Esophagus mucosa (tissue), 1 donor: ENCODE measurements at places on chromosomes 7 and 10.

DNA sequence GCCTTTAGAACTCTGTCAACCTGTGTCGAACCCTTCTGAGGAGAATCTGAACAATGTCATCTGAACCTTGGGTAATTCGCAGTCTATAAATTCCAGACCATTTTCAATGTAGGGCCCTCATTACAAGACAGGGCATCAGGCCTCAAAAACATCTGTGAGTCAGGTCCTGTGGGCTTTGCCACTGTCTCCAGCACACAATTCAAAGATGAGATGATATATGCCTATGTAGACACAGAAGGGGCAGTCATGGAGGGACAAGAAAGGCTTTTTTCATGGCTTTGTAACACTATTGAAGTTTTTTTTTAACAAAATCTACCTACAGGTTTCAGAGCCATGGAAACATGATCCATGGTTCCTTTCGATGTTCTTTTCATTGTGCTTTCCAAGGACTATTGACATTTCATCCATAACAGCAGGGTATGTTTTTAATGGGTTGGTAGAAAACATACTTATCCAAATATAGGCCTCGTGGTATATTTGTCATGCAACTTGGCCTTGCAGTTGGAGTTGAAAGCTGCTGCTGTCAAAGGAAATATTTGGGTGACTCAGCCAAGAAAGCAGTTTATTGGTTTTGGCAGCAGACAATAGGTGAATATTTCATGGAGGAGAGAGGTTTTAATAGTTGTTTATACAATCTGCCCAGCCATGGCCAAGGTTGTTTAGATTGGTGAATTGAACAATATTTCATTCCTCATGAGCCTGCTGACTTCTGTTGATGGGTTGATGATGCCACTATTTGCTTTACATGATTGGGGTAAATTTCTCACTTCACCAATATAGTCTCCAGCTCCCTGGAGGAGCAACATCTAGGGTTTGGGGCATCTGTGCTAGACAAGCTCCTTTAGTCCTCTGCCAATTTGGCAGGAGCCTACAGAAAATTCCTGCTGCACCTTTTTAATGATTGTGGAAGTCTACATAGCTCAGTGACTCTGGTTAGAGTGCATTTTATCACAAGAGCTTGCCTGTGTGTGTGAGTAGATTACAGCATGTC, 158.4 kb upstream of the TMEM72 start:
- no peak for ATAC-seq

DNA sequence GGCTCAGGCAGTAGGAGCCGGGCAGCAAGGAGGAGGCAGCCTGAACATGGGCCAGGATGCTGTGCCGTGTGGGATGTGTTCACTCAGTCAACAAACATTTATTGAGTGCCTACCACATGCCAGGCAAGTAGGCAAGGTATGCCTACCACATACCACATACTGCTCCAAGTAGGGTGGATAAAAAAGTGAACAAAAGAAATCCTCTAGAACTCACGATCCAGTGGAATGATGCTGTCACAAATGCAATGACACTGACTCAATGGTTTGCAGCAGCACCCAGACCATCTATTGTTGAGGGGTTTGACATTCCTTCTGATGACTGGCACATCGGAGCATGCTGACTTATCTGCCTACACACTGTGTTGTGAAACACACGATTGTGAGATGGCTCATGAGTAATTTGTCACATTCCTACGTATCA, 413.5 kb downstream of the NRG3 start:
- no peak for ATAC-seq

GRCh38 chr7:125436220-125436619, 506.6 kb upstream of the POT1 start:
- no peak for ATAC-seq

DNA sequence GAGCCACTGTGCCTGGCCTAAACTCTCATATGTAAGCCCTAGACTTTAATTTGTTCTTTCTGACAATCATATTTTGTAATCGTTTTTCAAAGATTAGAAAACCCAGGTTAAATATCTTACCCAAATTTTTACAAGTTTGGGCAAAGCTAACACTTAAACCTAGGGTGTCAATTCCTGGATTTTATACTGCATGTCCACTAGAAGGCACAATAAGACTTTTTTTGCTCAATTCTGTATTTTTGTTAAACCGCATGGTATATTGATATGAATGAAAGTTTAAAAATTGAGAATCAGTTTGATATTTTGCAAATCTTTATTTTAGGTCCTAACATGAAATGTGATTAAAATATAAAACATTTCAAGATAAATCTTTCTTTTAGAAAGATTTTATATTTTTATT, 29.3 kb downstream of the DYNC2I1 start:
- no peak for ATAC-seq

- ATAC-seq: no peak
These were observed 47.9 kb upstream of the ITPRID1 start for GRCh38 chr7:31466036-31466435.

- ATAC-seq: no peak
These were observed 987.3 kb downstream of the GRID1 start for GRCh38 chr10:85379338-85379737.

DNA sequence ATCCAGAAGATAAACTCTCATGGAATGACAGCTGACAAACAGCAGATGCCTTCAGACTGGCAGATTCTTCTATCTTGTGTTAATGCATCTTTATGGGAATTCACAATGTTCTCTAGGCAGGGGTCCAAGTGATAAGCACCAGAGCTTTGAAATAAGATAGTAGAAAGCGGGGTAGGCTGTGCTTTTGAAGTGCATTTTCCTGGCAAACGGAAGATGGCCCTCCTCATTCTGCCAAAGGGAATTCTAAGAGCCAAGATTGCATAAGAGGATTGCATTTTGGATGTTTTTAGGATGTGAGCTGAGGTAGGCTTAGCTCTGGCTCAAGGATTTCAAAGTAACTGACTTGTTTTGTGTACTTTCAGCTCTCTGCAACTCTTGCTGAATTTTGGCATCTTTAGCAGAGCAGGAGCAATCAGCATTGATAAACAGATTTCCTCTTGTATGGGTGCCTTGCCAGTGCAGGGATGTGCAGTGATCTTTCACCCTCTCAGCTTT, 298.5 kb upstream of the KLF6 start:
- no peak for ATAC-seq

GRCh38 chr7:144158861-144159260, 24.4 kb upstream of the CTAGE4 start:
- no peak for ATAC-seq

- ATAC-seq: peak; percentile 78
These were observed 120.0 kb upstream of the SAMD8 start for GRCh38 chr10:74991435-74991834.

- ATAC-seq: peak; percentile 22
These were observed 21.0 kb downstream of the ZCCHC24 start for GRCh38 chr10:79424221-79425073.

DNA sequence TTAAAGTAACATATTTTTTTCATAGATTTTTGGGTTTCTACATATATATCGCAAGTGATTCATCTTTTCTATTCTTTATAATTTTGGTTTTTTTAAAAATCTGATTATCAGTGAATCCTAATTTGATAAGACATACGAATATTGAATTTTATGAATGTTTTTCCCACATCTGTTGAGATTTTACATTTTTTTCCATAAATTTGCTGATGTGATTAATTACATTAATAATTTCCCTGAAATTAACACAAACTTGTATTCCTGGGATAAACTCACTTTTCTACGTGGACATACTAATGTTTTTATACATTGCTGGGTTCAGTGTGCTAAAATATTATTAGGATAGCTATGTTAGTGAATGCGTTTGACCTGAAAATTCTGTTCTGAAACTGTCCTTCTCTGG, 26.1 kb downstream of the DMTF1 start:
- ATAC-seq: no peak

GRCh38 chr7:20438248-20438647, 107.5 kb downstream of the ITGB8 start:
- ATAC-seq: no peak

GRCh38 chr7:156635529-156636385, 4.8 kb upstream of the RNF32 start:
- no peak for ATAC-seq

GRCh38 chr10:15196021-15196834, 27.7 kb upstream of the NMT2 start:
- ATAC-seq: no peak

DNA sequence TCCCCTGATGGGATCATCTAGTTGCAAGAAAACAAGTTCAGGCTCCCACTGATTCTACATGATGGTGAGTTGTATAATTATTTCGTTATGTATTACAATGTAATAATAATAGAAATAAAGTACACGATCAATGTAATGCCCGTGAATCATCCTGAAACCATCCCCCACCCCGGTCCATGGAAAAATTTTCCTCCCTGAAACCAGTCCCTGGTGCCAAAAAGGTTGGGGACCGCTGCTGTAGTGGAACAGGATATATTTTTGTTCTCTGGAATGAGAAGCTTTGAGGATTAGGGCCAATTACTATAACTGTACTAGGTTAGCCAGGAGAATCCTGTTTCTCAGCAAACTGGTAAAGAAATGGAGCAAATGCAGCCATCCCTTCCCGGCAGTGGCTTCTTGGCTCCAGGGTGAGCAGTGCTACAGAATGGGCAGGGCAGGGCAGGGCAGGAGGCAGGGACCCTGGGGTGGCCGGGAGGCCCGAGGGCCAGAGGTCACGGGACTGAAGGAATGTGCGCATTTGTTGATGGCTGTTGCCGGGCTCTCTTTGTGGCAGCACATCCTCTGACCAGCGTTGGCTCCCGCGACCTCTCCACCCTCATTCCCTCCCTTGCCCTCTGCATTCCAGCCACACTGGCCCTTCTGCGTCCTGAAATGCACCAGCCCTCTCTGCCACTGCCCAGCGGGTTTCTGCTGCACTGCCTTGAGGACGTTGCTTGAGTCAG, 162.3 kb upstream of the NPS start:
- ATAC-seq: no peak

GRCh38 chr7:152577339-152577738, 98.6 kb downstream of the XRCC2 start:
- ATAC-seq: no peak

- peak; percentile 87 for ATAC-seq
These were observed 20.3 kb downstream of the NACAD start for GRCh38 chr7:45068236-45069023.

GRCh38 chr10:96612055-96612830, 25.4 kb upstream of the TM9SF3 start:
- no peak for ATAC-seq

GRCh38 chr10:76643511-76643911, 994.1 kb downstream of the KCNMA1 start:
- no peak for ATAC-seq

- ATAC-seq: no peak
These were observed 51.0 kb upstream of the TRIM8 start for GRCh38 chr10:102593074-102593803.

DNA sequence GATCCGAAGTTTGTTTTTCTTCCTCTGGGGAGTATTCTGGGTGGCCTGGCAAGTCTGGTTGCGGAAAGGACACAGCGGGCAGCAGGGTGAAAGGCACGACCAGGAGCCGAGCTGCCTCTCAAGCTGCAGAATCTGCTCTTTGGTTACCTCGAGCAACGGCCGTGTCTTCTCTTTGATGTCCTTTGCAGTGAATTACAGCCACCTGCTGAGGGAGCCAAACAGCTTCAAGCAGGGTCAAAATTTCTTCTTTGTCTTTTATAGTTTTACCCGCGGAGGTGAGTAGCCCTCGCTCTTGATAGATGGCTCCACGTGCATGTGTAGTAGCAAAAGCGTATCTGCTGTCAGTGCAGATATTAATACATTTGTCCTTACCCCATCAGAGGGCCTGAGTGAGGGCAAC, 177.3 kb upstream of the MBL2 start:
- ATAC-seq: no peak

DNA sequence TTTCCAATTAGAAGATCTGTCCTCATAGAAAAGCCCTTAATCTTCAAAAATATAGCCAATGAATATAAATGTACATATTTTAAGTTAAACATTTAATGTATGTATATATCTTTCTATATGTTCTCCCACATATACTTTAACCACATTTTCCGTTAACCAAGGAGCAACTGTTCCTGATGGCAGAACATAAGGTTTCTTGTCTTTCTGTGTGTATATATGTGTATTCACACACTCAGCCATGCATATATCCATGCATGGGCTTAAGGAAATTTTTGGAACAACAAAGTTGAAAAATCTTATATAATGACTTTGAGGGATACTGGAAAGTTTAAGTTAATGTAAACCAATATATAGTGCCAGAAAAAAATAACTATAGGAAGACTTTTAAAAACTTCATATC, 274.0 kb downstream of the DGKB start:
- ATAC-seq: no peak

DNA sequence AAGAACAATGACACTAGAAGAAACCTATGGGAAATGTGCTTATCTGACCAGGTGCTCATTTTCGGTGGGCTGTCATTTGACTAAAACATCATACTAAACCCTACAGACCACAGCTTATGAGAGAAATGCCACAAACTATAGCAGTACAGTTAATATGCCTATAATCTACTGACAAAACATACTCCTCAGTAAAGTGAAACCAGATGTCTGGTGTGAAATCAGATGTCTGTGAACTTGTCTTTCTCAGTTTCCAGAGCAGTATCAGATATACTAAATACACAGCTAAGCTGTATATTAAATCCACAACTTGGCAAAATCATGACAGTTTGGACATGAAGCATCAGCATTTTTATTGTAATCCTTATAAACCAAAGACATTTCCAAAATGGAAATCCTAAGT, 3.3 kb downstream of the IMMP2L start:
- no peak for ATAC-seq

DNA sequence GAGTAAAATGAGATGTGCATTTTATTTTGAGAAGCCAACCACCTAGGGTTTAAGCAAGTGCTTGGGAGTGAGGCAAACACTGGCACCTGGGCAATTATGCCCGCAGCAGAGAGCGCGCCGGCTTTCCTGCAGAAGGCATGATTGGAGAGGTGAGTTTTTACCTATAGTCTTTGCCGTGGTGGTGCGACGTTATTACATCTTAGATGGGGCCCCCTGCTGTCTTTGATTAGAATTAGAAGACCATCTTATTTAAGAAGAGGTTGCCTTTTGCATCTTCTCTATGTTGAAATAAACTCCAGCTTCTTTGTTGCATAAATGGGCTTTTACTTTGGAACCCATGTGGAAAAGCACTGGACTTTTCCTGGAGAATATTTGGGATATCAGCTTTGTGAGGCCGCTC, 409.5 kb downstream of the GLRX3 start:
- ATAC-seq: no peak

- ATAC-seq: no peak
These were observed 292.5 kb downstream of the TCERG1L start for GRCh38 chr10:131018886-131019500.

- ATAC-seq: no peak
These were observed 68.9 kb upstream of the INSYN2A start for GRCh38 chr10:127265288-127265687.

GRCh38 chr10:72952642-72953158, 1.9 kb downstream of the PLA2G12B start:
- no peak for ATAC-seq

GRCh38 chr10:125515571-125515970, 167.4 kb downstream of the TEX36 start:
- no peak for ATAC-seq

DNA sequence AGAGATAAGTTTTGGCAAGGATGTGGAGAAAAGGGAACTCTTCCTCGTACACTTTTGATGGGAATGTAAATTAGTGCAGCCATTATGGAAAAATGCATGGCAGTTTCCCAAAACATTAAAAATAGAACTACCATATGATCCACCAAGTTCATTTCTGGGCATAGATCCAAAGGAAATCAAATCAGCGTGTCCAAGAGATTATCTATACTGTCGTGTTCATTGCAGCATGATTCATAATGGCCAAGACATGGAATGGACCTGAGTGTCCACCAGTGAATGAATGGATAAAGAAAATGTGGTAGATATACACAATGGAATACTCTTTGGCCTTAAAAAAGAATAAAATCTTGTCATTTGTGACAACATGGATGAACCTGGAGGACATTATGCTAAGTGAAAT, 70.3 kb upstream of the RSU1 start:
- no peak for ATAC-seq

- ATAC-seq: no peak
These were observed 21.3 kb upstream of the HERPUD2 start for GRCh38 chr7:35716038-35716803.
